Glutamatergic neuron (in vitro differentiated cells): ENCODE measurements at places on chromosomes 2 and 18. TPM values are rescaled to one million over a fixed set of nuclear protein-coding genes. Genes with fewer than 3 reads are reported as not detected.

- DNase-seq, result no peak
Observed at GRCh38 chr18:6741232-6741663, 11.7 kb downstream of the ARHGAP28 start.

DNA sequence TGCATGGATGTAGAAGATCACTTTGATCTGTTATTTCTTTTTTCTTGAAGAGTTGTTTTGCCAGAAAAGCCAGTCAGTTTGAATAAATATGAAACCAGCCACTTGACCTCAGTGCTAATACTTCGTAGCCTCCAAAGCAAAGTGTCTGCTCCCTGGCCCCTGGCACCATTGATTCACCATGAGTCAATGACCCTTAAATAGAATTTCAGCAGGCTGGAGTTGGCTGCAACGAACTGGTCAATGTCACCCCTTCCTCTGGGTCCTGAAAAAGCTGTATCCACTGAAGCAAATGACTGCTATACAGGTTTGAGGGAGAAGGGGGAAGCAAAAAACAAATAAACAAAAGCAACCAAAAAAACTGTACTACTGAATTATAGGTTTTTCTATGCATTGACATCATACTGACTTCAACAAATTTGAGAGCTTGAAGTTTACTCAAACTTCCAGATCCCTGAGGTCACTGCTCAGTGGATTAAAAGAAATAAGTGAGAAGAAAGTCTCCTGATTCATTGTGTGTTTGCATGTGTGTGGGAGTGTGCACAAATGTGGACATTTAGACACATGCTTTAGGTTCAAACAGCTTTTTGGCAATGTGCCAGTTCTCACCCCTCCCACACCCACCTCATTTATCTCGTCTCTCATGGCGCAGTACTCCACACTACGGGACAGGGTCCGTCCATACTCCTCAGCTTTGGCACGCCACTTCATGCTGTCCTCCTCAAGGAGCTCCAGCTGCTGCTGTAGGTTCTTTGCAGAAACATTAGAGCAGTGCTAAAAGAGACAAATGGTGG is 58.1 kb upstream of the TTN start:
- no peak for DNase-seq

DNA sequence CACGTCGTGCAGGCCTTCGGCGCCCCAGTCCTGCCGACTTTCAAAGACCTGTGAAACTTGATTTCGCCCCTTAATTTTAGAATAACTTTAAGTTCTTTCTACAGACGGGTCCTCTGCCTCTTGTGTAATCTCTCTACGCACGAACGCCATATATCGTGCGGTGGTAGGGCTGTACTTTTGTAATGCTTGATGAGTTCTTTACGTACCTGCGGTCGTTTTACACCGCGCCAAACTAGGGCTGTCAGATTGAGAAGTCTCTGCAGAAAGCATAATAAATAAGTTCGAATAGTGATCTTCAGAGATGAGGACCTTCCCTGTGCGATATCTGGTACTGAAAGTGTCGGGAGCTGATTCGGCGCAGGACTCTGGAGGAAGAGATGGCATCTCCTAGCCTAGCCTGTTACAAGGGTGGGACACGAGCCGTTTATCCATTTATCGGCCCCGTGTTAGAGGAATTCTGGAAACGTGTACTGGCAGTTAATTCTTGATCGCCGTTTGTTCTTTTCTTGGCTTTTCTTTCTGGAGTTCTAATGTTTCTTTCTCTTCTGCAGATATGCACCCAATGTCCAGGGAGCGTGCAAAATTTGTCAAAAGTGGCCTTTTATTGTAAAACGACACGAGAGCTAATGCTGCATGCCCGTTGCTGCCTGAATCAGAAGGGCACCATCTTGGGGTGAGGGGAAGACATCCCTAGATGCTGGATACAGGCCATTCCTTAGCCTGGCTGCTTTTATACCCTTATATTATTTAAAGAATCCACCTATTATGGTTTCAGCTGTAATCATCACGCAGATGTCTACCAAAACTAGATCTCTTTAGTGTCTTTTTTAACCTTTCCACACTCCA is 781 bp upstream of the SLC5A6 start:
- no peak for DNase-seq

DNA sequence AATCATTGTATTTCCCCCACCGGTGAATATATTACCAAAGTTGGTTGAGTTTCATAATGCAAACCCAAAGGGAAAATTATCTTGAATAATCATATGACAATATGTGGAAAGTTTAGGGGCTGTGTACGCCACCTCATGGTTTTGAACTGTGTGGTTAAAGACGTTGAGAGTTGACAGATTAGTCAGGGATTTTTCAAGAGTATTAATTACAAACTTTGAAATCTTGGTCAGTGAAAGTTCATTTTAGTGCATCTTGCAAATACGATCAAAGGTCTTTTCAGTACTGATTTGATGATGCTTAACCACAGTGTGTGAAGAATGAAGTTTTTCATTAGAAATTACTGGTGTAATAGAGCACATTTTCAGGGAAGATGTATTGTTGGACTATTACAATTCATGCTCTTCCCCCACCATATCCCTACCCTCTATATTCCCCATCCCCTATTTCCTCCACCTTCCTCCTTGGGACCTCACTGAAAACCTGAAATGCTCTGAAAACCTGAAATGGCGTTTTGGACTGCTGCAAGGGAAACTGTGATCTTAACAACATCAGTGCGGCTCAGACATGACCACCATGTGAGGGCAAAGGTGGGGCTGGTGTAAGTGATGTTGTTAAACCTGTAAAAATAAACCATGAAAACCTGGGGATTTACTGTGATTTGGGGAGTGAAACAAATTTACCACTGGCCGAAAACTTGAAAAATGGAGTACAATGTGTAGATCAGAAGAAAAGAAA is 4.5 kb upstream of the BCL2L11 start:
- no peak for DNase-seq

- no peak for DNase-seq
Observed at GRCh38 chr2:224552771-224553170, 32.4 kb downstream of the CUL3 start.

DNA sequence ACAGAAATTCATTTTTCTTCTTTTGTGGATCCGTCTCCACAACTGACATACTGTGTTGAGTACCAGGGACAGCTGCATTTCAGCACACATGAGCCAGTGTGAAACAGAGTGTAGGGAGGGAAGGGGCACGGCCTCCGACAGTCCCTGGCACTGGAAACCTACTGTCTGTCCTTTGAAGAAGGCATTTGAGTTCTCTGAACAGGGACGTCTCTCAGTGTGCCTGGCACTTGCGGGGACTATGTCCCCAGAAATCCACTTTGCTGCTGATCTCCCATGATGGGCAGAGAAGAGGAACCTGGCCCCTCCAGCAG is 48.1 kb downstream of the PLB1 start:
- DNase-seq, result no peak

DNA sequence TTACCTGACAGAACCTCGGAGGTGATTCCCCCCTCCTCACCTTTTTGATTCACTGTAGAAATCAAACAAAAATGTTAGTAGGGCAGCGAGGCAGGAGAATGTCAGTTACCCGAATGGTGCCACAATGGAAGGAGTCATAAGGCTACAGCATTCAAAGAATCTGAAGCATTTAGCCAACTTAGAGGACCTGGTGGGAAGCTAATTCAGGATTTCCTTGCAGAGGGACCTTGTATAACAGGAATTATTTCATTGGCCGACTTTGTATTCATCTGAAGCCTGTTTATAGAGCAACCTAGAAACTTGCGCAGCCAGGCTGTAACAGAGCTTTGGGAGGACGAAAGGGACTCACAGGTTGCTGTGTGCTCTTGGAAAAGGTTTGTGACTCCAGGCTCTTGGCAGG is 129.1 kb upstream of the MMADHC start:
- DNase-seq, result no peak

GRCh38 chr2:20350041-20350712 is 467 bp downstream of the PUM2 start:
- peak; percentile 71 for DNase-seq

GTF3C2 gene
- 111 TPM for total RNA-seq

DNA sequence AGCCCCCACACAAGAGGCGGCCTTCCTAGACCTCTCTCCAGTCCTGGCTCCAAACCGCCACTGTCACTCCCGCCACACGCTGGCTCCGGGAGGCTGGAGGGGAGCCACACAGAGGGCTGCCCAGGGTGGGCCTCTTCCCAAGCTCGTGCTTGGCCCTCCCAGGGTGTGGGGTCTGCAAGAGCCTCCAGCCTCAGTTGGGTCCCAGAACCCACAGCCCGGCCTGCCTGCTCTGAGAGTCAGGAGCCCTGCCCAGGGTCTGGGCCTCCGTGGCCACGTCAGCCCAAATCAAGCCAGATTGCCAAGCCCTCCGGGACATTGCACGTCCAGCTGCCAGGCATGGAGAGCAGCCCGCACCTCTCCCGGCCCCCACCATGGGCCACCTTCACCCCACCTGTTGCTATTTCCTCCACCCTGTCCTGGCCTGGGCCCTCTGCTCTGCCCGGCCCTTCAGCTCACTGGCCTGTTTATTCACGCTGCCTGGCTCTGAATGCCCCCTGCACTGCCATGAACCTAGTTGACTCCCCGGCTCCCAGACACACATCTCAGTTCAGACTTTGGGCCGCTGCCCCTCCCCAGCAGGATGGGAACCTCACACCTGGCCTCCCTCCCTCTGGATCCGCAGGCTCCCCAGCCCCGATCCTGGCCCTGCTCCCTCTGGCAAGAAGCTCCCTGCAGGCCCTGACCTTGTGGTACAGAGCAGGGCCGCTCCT is 61.0 kb downstream of the BIN1 start:
- DNase-seq, result no peak

GRCh38 chr2:39772086-39772811 is 6.8 kb downstream of the THUMPD2 start:
- DNase-seq, result no peak

- DNase-seq, result no peak
Observed at GRCh38 chr2:166148500-166149400, 20.9 kb upstream of the SCN1A start.

ELOA2 gene
- not detected for total RNA-seq

DNA sequence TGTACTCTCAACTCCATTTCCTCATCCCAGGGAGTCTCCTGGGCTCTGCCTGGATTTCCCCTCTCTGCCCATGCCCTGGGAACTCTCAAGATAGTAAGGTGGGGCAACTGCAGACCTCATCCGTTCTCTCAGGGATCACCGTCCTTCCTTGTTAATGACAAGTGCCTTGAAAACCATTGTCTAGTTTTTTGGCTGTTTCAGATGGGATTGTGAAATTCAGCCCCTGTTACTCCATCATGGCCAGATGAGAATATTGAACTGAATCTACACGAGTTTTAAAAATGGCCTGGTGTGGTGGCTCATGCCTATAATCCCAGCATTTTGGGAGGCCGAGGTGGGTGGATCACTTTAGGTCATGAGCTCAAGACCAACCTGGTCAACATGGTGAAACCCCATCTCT is 665 bp upstream of the HRH4 start:
- DNase-seq, result no peak
